ENCODE measurements at places on chromosomes 12 and 14.

DNA sequence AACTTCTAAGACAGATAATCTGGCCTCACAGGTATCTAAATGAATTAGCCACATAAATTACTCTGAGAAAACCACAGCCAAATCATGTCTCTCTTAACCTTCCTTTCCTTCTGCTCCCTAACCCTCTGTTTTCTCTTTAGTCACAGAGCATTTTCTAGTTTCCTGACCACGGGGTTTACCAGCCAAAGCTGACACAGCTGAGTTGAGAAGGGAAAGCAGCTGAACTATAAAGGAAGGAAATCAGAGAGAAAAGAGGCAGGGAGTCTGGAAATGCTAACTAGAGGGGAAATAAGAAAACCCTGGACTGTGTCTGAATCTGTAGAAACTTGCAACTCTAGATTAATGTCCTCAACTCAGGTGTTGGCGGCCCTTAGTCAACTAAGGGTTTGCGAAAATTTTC lies 24.4 kb downstream of the ANKS1B start:
- DNase-seq: peak; percentile 46

- DNase-seq: no peak
Observed at GRCh38 chr12:113236539-113237399, 15.5 kb downstream of the TPCN1 start.

GRCh38 chr12:120314220-120314619 lies 12.1 kb downstream of the SIRT4 start:
- DNase-seq: peak; percentile 40

GRCh38 chr12:68622250-68622649 lies 11.6 kb downstream of the RAP1B start:
- no peak for DNase-seq

DNA sequence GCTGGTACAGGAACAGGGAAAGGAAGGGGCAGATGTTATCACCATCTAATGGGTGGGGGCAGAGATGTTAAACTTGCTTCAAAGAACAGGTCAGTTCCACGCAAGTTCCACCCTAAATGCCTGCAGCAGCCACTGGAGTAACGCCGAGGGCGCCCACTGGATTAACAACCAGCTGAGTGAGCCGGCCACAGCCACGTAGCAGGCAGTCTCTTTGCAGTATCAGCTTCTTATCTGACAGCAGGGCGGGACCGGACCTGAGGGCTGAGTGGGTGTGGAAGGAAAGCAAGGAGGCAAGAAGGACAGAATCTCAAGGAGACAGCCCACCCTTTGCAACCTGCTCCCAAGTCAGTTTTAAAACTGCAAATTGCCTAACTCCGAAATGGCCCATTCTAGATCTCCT lies 38.4 kb upstream of the FOXN3 start:
- no peak for DNase-seq

DNA sequence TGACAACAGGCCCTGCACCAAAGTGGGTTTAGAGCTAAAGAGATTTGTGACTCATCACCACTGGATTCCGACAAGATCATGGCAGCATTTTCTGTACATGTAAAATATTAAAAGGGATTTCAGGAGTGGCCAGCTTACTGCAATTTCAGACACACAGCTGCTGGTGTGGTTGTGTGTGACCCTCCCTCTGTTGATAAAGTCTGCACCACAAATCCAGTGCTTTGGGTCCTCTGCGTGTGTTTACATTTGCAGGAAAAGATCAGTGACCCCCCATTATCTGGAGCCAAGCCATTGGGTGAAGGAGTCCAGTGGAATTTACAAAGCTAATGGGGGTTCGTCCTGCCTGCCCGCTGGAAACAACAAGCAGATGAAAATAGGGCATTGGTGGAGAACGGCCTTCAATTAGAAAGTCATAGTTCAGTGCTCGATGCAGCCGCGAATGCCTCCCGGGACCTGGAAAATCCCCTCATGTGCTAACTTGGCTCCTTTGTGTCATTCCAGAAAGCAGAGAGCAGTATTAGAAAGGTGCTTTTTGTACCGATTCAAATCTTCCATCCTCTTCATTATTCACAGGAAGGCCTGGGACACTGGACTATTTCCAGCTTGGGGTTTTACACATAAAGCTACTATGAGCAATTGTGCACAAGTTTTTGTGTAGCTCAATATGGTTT lies 188.5 kb upstream of the TMEM132C start:
- no peak for DNase-seq

DNA sequence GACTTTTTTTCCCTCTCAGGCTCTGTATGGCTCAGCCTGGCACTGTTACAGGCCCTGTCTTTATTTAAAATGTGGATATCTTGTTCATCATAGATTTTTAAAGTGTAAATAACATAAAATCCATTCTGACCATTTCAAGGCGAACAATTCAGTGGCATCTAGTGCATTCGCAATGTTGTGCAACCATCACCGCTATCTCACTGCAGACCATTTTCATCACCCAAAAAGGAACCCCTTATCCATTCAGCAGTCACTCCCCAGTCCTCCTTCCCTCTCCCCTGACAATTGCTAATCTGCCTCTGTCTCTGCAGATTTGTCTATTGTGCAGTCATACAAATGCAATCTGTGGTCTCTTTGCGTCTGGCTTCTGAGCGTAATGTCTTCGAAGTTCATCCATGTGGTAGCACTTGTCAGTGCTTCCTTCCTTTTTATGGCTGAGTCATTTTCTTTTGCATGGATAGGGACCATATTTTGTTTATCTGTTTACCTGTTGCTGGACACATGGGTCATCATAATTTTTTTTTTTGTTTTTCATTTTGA lies 148.8 kb upstream of the LHX5 start:
- DNase-seq: no peak

- no peak for DNase-seq
Observed at GRCh38 chr12:45498645-45499044, 230.9 kb upstream of the ARID2 start.

DNA sequence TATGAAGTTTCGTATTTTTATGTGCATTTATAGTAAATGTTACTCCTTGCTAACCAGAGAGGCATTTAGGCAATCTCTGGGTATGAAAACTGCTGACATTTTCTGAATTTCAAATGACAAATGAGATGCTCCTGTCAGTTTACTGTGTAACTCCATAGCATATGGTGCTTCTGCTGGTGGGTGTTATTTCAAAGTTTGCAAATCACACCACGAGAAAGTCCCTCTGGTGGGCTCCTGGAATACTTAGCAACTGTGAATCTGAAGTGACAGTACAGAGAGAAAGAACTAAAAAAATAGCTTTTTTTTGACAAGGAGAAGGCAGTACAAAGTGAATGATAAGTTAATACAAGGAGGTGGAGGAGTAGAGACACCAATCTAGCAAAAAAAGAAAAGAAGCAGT lies 161.5 kb downstream of the DERA start:
- DNase-seq: no peak

DNA sequence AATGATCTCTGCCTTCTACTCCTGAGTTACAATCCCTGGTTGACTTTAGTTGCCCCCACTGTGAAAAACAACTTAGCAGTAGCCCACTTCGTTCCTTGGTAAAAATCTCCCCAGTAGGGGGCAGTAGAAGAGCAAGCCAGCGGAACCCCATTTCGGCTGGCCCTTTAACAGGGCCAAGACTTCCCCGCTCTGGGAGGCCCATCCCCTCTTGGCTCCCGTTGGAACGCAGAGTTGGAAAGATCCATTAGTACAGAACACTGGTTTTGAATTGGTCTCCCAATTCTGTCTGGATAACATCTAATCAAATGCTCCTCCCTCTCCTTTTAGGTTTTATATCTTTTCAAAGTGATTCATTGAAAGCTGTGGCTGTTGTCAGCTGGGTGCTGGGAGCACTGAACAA lies 1133.3 kb downstream of the BCL11B start:
- peak; percentile 30 for DNase-seq

Data from PC-3 (cell line).